Heart left ventricle (tissue), 16 donors: ENCODE measurements at places on chromosomes 13 and 19.

- H3K4me1 ChIP-seq: peaks cover 51% of the 10 kb centered on the region
- peaks cover 10% of the 10 kb centered on the region for H3K36me3 ChIP-seq
- DNase-seq: no peak
- H3K4me3 ChIP-seq: peak overlapping the region; percentile 99
- H3K27me3 ChIP-seq: no peaks in the 10 kb centered on the region
Observed at GRCh38 chr19:41883463-41883820, 458 bp downstream of the ARHGEF1 start.

- DNase-seq: no peak
- H3K4me1 ChIP-seq: peaks cover 79% of the 10 kb centered on the region
- H3K36me3 ChIP-seq: no peaks in the 10 kb centered on the region
- H3K4me3 ChIP-seq: no peak overlapping the region
- peak overlapping the region; percentile 60 for H3K27ac ChIP-seq
Observed at GRCh38 chr19:1416014-1416841, 8.8 kb downstream of the DAZAP1 start.

- no peaks in the 10 kb centered on the region for H3K4me1 ChIP-seq
- H3K27ac ChIP-seq: no peak overlapping the region
- no peak overlapping the region for H3K4me3 ChIP-seq
- H3K36me3 ChIP-seq: no peaks in the 10 kb centered on the region
- no peak for DNase-seq
Observed at GRCh38 chr13:33318744-33319143, 33.2 kb upstream of the STARD13 start.

DNA sequence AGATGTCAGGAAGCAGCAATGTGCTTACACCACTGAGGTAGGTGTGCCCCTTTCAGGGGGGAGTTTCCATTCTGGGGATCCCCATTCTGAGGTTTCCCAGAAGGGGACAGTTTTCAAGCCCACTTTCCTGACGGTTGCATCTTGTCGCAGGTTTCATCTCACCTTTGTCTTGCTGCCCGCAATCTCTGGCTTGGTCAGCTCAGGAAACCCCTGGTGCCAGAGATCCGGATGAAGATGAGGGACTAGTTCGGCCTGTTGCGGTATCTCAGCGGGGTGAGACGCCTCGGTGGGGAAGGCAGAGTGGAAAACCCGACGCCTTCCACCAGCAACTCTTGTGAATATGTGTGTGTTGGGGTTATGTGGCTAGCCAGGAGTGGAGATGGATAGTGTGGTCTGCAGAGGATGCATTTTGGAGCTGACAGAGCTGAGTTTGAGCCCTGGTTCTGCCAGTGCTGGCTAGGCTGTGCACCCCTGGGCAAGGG is 13.1 kb downstream of the TNFSF9 start:
- no peak overlapping the region for H3K4me3 ChIP-seq
- H3K4me1 ChIP-seq: no peaks in the 10 kb centered on the region
- H3K27me3 ChIP-seq: no peaks in the 10 kb centered on the region
- H3K27ac ChIP-seq: no peak overlapping the region
- no peaks in the 10 kb centered on the region for H3K36me3 ChIP-seq
- DNase-seq: no peak

DNA sequence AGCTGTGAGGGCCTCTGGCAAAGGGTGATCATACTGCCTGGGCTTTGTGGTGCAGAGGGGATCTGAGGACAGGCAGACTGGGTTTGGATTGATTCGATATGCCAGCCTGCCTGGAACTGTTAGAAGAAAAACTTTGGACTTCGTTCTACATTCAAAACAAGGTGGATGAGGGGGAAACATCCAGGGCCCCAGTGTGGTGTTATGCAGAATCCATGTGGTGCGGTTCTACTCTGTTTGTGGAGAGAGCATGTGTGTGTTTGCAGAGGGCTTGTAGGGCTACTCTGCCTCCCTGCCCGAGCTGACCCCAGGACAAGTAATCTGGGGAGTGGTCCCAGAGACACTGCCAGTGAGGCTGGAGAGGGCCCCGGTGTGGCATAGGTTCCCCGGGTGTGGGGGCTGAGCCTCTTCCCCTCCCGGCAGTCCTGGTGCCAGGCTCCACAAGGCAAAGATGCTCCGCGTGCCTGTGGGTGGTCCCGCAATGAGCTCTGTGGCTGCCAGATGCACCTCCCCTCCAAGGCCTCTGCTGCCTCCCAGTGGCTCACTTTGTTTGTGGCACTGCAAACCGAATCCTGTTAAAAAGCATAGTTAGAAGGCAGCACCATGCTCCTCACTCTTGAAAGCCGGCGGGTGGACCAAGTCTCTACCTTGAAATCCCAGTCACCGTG is 22.3 kb upstream of the TFDP1 start:
- DNase-seq: peak; percentile 54
- no peaks in the 10 kb centered on the region for H3K27me3 ChIP-seq
- no peaks in the 10 kb centered on the region for H3K4me1 ChIP-seq

DNA sequence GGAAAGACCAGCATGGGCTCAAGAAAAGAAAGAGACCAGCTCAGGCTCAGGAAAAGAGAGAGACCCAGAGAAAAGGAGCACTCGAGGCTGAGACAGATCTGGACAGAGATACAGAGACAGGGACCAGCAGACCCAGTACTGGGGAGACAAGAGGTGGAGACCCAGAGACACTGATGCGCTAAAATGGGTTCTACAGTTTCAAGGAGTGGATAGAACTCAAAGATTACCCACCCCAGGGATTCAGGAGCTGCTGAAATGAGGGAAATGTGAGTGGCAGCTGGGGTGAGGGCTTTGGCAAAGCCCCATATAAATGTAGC is 609 bp upstream of the ZSCAN18 start:
- peak overlapping the region; percentile 98 for H3K4me3 ChIP-seq
- H3K4me1 ChIP-seq: peaks cover 24% of the 10 kb centered on the region
- peak overlapping the region; percentile 94 for H3K27ac ChIP-seq
- no peak for DNase-seq

- H3K36me3 ChIP-seq: no peaks in the 10 kb centered on the region
- DNase-seq: no peak
- no peaks in the 10 kb centered on the region for H3K27me3 ChIP-seq
- no peak overlapping the region for H3K4me3 ChIP-seq
Observed at GRCh38 chr13:48569104-48569666, 36.3 kb upstream of the RCBTB2 start.
